ENCODE measurements at places on chromosomes 5 and 9.
A peak's percentile ranks its signal among the peaks of the same experiment; 100 is the strongest.

DNA sequence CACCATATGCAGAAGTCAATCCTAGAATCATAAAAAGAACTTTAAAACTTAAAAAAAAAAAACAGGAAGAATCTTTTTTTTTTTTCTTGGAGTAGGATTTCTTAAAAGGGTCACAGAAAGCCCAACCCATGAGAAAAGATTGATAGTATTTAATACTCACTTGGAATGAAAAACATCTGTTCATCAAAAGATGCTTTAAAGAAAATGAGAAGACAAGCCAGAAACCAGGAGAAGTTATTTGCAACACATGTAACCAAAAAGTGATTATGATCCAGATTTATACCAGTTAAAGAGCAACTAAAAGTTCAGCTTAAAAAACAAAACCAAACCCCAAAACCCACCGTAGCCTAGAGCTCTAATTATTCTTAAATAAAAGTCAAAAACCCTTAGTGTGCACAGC is 69.3 kb downstream of the TLE4 start:
- no peak for DNase-seq

DNA sequence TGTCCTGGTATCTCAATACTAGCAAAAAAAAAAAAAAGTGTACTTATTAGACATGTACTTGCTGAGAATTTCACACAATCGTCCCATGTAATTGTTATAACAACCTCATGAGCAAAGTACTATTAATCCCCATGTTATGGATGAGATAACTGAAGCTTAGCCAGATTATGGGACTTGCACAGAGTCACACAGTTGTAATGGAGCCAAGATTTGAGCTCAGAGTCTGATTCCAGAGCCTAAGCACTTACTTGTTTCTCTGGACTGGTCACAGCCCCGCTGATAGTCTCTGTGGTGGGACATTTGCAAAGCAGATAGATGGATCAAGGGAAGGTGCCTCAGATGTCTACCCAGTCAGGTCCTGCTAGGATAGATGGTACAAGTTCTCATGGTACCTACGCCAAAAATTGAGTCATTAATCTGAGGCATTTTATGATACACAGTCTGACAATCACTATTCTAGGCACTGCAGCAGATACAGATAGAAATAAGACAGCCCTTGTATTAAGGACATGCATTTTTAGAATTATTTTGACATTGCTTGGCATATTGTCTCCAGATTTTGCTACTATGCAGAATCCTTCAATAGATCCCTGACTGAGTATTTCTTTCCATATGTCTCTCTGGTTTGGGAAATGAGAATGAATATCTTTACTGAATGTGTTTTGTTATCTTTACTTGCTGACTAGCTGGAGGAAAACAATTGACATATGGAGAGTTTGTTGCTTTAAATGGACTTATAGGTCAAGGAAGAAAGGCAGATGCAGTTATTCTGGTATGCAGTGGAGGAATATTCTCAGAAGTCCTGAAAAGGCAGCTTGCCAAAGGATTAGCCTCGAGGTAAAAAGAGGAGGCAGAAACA is 149.5 kb downstream of the ADAMTSL1 start:
- DNase-seq: no peak

DNA sequence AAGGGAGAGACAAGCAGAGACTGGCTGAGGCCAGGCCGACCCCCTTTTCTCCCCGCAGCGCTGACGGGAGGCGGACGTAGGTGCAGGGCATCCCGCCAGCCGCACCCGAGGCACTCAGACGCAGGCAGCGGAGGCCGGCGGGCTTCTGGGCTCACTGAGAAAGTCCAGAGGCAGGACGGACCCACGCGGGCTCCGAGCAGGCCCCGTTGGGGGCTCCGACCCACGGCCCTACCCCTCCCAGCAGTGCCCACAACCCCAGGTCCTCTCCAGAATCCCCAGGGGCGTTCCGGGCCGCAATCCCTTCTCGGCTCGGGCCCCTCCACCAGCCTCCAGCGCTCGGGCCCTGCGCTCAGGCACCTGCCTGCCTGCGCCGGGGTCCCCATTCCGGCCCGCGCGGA is 543 bp downstream of the MTMR12 start:
- peak; percentile 45 for DNase-seq

DNA sequence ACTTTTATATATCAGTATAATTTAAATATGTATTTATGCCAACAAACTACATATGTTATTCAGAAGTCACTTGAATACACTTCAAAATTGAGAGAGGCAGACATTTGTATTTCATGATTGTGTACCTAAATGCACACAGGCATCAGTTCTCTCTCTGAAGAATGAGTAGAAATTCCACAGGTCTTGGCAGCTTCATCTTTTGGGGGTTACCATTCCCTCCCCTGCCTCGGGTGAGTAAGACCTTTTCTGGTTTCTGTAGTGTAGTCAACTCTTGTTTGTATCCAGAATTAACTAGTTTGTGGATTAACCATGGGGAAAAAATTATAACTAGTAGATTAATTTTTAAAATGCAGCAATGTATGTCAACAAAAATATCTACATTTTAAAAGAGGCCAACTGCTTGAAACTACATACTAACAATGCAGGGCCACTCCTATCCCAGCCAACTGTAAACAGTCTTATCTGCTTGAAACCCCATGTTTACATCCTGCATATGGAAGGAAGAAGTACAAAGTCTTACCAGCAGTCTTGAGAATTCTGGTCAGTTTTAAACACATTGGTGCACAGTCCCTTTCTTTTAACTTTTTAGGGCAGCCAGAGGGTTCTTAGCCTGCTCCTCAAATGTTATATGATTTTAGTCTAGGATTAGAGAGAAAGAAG is 339.6 kb upstream of the KIF2A start:
- no peak for DNase-seq

- no peak for DNase-seq
Measured at GRCh38 chr5:132775476-132775961, 1.5 kb downstream of the SEPTIN8 start.

GRCh38 chr5:18553269-18553668 is 919.0 kb downstream of the TAF11L14 start:
- no peak for DNase-seq

GRCh38 chr5:133859073-133859472 is 109.4 kb downstream of the C5orf15 start:
- no peak for DNase-seq

GRCh38 chr9:89319015-89319905 is 960 bp downstream of the SECISBP2 start:
- DNase-seq: no peak

Data from DMS79 (cell line).